ENCODE measurements at places on chromosomes 12 and 14.

GRCh38 chr12:109718390-109718789 lies 4.8 kb downstream of the FAM222A start:
- DNase-seq, result no peak

GRCh38 chr12:15794836-15795235 lies 5.6 kb upstream of the EPS8 start:
- no peak for DNase-seq

GRCh38 chr12:62606654-62607053 lies 140.0 kb downstream of the MON2 start:
- DNase-seq, result no peak

- DNase-seq, result no peak
Observed at GRCh38 chr12:61750604-61751003, 509.6 kb upstream of the USP15 start.

DNA sequence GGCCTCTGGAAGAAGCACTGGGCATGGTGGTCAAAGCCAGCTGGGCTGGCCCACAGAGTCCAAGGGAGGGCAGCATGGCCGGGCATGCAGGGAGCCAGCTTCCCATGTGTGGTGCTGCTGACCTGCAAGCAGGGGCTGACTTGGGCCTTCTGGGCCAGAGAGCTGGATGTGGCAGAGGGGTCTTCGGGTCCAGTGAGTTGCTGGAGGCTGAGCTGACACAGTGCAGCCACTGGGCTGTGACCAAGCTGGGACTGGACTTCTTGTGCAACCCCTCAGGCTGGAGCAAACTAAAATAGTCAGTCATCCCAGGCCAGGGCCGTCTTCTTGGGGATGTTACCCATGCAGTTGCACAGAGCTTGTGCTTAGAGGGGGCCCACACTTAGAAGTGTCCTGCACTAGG lies 7.3 kb upstream of the RIN3 start:
- DNase-seq, result no peak

GRCh38 chr12:101045486-101046464 lies 164.3 kb downstream of the SLC5A8 start:
- no peak for DNase-seq

- no peak for DNase-seq
Observed at GRCh38 chr14:103442288-103442687, 57.1 kb downstream of the MARK3 start.

GRCh38 chr14:37087520-37087919 lies 84.9 kb downstream of the SLC25A21 start:
- no peak for DNase-seq

DNA sequence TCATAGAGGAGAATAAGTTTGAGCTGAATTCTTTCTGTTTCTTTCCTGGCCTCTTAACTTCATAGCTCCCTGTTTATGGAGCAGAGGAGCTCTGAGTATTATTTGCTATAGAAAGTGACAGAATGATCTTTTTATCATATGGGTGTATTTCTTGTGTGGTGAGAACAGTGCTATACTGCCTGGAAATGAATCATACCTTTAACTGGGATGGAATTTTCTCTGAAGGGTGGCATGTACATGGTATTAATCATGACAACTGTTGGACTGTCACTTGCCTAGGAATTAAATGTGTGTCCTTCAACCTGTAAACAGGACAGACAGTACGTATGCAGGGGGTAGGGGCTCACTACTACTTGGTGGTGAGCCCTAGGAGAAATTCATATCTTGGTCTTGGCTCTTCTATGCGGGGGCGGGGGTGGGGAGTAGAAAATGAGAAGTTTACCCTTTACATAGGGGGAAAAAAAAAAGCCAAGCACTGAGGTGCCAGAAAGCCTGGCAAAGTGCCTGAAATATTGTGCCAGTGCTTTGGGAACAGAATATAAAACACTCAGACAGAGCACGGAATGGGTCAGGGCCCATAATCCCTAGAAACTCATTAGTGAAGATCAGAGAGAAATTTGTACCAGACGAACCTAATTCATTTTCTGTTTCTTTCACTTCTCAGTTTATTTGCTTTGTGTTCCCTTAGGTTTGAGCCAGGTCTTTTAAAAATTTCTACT lies 33.8 kb downstream of the ARMH4 start:
- DNase-seq, result no peak

- DNase-seq, result no peak
Observed at GRCh38 chr12:50058743-50059312, 1.4 kb downstream of the ASIC1 start.

DNA sequence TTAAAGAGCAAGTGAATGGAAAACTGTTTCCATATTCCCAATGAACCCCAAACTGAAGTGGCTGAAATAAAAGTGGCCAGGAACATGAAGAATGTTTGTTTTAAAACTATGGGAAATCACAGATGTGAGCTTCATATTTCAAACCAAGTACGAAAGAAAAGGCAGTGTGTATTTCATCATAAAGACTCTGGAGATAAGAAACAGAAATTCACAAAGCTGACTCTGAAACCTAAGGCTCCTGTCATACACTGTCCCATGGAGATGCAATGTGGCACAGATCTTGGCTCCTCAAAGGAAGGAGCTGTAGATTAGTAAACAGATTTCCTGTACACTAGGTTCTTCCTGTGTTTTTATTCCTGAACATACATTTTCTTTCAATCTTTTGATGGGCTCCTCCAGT lies 304.4 kb downstream of the MED13L start:
- DNase-seq, result no peak

- no peak for DNase-seq
Observed at GRCh38 chr12:26001530-26001929, 43.0 kb downstream of the RASSF8 start.

DNA sequence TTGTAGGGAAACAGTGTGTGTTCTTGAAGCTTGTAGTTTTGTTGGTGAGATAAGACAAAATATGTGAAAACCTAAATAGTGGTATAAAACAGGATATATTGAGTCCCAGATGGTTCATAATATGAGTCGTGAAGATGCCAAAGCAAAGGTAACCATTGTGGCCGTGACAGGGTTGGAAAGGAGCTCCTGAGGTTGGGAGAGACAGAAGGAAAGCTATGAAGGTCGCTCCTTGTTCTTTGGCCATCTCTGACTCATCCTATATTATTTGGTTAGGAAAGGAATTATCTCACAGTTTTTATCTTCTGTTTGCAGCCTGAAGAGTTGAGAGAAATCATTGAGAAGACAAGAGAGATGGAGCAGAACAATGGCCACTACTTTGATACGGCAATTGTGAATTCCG lies 27.1 kb downstream of the ATP6V1D start:
- no peak for DNase-seq

- no peak for DNase-seq
Observed at GRCh38 chr12:89889062-89889461, 180.4 kb upstream of the ATP2B1 start.

GRCh38 chr14:101865288-101865687 lies 99.1 kb upstream of the DYNC1H1 start:
- DNase-seq, result no peak

DNA sequence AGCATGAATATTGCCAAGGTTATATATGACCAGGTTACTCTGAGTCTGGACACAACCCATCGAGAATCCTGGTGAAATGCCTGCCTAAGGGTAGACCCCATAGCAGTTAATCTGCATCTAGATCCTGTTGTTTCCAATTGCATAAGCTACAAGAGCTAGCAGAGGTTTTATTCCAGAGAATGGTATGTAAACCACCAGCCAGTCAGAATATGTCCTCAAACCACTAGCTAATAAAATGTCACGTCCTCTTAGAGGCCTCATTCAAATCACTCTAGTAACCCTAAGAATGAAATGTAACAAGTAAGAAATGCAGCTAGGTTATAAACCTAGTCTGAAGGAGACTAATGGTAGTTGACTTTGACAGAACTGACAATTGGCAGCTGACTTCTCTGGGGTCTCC lies 9.0 kb upstream of the YLPM1 start:
- no peak for DNase-seq

- DNase-seq, result no peak
Observed at GRCh38 chr12:57657744-57658143, 24.7 kb upstream of the B4GALNT1 start.

DNA sequence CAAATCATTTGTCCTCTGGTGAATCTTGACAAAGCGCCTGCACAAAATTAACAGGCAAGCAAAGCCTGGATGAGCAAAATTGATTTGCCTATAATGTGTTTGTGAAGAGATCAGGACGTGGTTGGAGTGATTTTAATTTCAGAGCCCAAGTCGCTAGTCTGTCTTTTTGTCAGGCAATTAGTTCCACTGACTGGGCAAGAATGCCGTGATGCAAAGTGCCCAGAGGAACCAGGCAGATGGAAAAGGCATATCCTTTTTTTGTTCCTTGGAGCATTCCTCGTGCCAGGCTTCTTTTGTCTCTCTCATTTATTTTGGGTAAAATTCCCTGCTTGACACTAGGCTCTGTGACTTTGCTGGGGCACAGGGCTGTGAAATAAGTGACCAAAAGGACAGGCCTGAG lies 65.9 kb upstream of the CCDC198 start:
- DNase-seq, result no peak

DNA sequence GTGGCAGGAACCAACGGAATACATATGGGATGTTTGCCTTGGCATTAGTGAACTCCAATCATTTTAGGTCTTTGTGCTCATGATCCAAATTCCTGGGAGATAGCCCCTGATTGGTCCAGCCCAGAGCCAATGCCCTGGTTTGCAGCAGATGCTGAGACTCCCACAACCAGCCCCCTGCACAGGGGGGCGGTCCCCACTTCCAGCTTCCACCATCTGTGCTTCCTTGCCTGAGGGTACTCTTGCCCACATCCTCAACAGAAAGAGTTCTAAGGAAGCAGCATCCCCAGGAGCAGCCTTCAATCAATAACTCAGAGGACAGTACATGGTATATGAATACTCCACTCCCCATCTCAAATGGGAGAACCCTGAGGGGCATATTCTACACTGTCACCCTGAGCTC lies 39.7 kb upstream of the FICD start:
- no peak for DNase-seq

GRCh38 chr12:78645956-78646355 lies 218.6 kb upstream of the SYT1 start:
- DNase-seq, result no peak

DNA sequence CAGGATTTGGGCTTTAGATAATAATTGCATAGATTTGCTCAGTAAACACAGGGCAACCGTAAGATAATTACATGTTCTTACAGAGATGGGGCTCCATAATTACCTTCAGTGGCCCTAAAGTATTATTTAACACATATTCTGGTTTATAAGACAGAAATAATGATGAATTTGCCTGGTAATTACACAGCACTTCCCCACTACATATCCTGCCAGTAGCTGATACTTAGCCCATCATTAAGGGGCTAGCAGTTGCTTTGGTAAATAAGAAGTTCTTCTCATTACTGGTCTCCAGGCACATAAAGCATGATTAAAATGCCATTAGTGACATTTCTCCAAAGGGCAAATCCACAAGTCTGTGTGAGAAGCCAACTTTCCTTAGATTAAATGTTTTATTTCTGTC lies 158.7 kb downstream of the NUAK1 start:
- peak; percentile 67 for DNase-seq

GRCh38 chr12:59408431-59408830 lies 187.4 kb upstream of the SLC16A7 start:
- no peak for DNase-seq

GRCh38 chr12:120670667-120671066 lies 16.3 kb upstream of the MLEC start:
- no peak for DNase-seq

DNA sequence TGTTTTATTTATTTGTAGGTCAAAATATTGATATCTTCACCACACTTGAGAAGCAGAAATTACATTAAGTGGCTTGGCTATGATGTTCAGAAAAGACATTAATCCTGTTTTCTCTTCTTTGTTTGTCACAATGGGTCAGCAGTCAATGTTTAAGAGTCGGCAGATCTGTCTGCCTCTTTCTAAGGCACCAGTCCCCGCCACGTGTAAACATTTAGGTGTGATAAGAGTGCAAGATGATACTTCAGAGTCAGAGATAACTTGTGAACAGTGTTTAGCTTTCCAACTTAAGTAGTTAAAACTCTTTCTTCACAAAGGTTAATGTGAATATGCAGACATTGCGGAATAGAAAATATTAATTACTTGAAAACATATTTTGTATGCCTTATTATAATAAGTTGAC lies 160.9 kb downstream of the OTOGL start:
- no peak for DNase-seq

GRCh38 chr12:101747697-101748096 lies 8.4 kb upstream of the SYCP3 start:
- DNase-seq, result no peak

DNA sequence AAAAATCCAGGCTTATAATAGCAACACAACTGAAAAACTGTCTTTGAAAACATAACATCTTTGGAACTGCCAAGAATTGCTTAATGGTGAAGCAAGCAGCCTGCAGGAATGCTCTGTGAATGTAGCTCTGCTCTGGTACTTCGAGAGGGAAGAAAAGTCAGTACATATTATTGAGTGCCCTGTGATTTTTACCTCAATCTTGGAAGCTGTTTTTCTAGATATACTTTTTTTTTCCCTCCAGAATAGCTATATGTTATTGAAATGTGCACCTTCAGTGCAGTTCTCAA lies 508.1 kb downstream of the PCNX1 start:
- no peak for DNase-seq

Data from NCI-H1105 (cell line).